ENCODE measurements at places on chromosomes 13 and 19.

DNA sequence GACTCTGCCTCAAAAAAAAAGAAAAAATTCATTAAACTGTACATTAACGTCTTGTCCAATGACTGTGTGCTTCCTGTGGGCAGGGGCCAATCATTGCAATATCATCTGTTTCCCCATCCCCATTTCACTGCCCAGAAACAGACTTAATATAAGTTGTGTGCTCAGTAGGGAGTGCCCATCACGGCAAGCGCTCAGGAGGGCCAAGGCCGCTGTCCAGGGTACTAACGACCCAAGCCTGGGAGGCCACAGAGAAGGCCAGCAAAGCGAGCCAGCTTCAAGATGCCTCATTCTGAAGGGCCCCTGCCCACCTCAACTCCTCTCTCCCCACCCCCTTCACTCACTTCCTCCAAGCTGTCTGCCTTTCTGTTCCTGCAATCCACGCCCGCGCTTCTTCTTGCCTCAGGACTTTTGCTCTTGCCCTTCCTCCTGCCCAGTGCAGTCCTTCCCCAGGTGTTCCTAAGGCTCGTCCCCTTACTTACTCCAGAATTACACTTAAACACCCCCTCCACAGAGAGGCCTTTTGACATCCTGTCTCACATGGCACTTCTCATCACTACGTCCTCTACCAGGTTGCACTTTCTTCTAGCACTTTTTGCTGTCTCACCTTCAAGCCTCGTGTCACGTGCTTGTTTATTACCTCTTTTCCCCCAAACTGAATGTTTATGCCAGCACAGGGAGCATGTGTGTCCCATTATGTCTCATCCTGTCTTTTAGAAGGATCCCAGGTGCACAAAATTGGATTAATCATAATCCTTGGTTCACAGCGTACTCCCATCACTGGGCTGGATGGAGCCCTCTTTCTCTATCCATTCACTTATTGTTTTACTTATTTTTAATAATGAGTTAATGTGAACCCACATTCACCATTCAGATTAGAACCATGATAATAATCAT lies 11.3 kb upstream of the POU2F2 start:
- DNase-seq: no peak

DNA sequence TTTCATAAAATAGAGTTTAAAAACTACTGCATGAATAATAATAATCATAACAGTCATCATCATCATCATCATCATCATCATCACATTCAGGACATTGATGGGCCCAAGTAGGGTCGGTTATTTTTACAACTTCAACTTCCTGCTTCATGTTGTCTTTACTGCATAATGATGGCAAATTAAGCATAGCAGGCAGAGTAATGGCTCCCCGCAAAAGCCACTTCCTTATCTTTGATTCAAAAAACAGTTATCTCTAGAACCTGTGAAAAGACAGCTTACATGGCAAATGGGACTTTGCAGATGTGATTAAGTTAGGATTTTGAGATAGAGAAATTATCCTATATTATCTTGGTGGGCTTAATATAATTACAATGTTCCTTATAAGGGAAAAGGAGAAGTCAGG lies 792.9 kb downstream of the LIG4 start:
- DNase-seq: no peak

DNA sequence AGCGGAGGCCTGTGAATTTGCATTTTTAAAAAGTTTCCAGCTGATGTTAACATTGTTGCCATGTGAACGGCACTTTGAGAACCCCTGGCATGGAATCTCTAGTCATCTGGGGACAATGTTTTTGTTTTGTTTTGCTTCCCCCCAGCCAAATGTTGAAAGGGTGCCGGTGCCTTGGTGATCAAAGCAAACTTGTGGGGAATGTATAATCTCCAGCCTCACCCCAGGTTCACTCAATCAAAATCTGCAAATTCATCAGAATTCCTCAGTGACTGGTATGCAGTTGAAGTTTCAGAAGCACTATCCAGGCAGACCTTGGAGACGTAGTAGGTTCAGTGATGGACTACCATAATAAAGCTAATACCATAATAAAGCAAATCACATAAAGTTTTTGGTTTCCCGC lies 428.7 kb downstream of the MYO16 start:
- DNase-seq: no peak

DNA sequence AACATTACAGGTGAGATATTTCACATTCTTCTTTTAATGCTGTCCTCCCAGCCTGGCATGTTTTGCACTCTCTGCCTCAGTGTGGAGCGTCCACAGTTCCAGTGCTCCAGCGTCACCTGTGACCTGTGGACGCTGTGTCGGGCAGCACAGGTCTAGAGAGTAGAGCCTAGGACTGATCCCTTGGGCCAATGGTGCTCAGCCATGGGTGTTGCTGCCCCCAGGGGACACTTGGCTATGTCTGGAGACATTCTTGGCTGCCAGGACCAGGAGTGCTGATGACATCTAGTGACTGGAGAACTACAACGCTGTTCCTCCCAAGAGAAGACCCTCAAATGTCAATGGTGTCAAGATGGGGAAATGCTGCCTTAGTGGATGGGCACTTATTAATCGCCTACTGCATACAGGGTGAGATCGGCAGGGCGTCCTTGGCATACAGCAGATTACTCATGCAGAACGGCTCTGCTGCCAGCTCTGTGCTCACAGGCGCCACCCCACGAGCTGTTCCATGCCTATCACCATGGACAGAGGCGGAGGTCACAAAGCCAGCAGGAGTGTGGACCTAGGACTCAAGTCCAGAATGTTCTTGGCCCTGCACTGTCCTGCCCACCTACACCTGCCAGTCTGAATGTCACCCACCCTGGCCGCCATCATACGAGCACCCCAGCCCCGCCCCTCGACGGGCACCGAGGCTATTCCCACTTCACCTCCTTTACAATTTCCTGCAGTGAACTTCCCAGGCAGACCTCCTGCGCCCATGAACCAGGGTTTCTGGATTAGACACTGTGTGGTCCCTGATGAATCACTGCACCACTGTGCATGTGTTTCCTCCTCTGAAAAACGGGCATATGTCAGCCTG lies 13.9 kb upstream of the MADCAM1 start:
- no peak for DNase-seq

- DNase-seq: no peak
Observed at GRCh38 chr13:26184791-26185250, 37.3 kb downstream of the RNF6 start.

GRCh38 chr19:46861691-46862502 lies 1.1 kb downstream of the ARHGAP35 start:
- no peak for DNase-seq

- DNase-seq: no peak
Observed at GRCh38 chr19:17862711-17863519, 3.2 kb downstream of the RPL18A start.

GRCh38 chr13:102771298-102772041 lies 2.1 kb downstream of the TEX30 start:
- no peak for DNase-seq

- peak; percentile 4 for DNase-seq
Observed at GRCh38 chr19:42563352-42564210, 31.1 kb downstream of the CEACAM8 start.

DNA sequence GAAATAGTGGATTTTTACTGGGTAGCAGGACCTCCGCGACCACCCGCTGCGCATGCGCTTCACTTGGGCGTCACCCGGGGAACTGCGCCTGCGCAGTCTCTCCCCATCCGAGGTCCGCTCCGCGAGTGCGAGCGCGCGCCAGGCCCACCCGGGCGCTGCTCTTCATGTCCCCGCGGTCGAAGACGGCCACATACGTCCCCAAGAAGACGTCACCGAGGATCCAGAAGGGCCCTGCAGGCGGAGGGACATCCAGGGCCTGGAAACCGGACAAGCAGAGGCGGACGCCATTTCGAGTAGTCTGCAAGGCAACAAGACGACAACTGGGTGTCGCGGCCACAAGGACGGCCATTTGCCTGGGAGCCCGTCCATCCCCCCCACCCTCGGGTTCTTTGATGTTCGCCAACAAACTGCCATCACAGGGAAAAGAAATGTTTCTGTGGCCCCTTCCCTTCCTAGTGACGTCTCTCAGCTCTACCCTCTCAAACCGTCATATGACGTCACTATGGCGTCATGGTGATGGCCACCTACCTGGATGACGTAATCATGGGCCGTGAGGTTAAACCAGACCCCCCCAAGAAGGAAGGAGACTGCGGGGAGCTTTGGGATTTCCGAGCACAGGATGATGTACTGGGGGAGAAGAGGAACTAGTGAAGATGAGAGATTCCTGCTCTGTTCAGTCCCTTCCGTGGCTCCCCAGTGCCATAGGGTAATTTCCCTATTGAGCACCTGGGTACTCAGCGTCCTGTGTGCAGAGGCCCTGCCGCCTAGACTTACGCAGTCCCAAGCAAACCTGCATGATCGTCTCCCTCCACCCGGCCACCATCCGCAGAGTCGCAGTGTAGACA lies 6.7 kb downstream of the NAPSA start:
- no peak for DNase-seq

- DNase-seq: no peak
Observed at GRCh38 chr19:31300422-31300821, 48.8 kb downstream of the TSHZ3 start.

- DNase-seq: no peak
Observed at GRCh38 chr19:13007292-13008045, 12.2 kb downstream of the NFIX start.

DNA sequence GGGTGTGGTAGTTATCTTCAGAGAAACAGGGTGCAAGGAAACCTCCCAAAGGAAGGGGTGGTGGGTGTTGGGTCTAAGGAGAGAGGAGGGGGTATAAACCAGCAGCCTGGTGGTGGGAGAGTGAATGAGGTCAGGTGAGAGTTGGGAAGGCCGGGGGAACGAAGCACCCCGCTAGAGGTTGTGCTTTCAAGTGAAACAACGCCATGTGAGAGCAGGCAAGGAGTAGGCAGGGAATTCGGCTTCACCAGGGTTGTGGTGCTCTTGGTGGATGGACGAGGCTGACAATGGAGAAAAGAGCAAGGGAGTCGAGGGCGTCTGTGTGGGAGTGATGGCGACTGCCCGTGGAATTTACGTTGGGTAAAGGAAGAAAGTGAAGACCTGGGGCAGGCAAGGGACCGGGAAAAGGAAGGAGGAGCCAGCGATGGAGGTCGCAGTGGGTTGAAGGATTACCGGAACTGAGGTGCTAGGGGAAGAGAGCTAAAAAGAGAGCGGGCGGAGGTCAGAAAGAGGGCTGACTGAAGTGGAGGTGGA lies 2.1 kb upstream of the MLNR start:
- no peak for DNase-seq

GRCh38 chr19:7007859-7008258 lies 13.4 kb downstream of the MBD3L2B start:
- no peak for DNase-seq

DNA sequence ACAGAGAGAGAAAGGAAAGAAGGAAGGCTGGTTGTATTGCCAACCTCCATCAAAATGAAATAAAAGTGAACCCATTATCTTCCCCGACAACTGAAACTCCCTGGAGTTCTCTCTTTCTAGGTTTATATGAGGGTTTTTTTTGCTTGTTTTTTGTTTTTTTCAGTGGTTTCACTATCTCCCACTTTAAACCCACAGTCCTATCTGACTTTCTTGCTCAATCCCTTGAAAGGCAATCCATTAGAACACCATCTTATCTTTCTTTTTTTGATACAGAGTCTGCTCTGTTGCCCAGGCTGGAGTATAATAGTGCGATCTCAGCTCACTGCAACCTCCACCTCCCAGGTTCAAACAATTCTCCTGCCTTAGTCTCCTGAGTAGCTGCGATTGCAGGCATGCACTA lies 158.0 kb upstream of the MIR17HG start:
- DNase-seq: no peak

DNA sequence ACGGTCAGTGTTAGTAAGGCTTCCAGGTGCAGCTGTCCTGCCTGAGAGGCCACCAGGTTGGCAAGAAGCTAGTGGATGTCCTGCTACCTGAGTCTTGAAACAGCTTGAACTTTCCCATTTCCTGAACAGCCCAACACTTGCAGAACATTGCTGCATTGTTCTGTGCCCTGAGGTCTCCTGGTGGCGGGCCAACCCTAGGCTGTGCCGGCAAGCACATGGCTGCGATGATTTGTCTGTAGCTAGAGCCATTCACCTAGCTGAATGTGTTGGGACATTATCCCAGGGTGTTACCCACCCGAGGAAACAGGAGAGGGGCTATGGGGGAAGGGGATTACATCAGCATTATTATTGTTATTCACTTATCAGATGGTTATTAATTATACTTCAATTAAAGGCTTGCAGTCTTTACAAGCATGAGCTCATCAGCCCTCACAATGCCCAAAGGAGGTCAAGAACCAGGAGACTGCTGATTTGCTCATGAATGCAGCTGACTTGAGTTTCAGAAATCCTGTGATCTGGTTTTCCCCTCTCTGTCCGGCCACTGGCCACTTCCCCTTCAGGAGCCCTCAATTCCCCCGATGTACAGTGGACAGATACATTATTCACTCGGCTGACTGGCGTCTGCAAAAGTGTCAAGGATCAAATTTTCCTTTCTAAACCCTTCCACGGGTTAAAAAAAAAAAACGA lies 187.6 kb upstream of the TSC22D1 start:
- no peak for DNase-seq

GRCh38 chr13:100131863-100132574 lies 43.1 kb downstream of the PCCA start:
- DNase-seq: peak; percentile 85

GRCh38 chr19:12696366-12697335 lies at the start of gene FBXW9:
Gene FBXW9, minus strand, starts transcription at chr19:12696631. Its CDS starts 50 bp downstream, at chr19:12696581.
- DNase-seq: peak; percentile 64

GRCh38 chr19:47107202-47107952 lies 6.2 kb downstream of the ZC3H4 start:
- DNase-seq: no peak

- no peak for DNase-seq
Observed at GRCh38 chr13:73970421-73971055, 163.7 kb downstream of the KLF12 start.

DNA sequence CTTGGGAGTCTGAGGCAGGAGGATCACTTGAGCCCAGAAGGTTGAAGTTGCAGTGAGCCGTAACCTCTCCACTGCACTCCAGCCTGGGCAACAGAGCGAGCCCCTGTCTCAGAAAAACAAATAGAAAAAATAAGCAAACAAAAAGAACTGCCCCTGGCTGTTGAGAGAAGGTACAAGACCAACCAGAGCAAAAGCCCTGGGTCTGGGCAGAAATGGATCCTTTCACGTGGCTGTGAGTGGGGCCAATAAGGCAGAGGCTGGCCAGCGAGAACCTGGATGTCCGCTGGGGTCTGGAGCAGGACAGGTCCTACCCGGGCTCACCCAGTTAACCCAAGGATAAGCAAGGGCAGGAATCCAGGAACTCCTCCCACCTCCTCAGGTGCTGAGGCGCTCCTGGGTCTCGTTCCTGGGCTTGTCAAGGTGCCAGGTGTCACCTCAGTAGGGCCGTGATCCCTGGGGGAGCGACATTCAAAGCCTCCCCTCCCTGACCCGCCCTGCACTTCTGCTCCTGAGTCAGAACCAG lies 4.7 kb upstream of the SLC5A5 start:
- DNase-seq: no peak

- DNase-seq: no peak
Observed at GRCh38 chr13:30373727-30374126, 48.6 kb upstream of the UBE2L5 start.

Measured in GM04503 (cell line).